ENCODE measurements at places on chromosomes 5 and 9.

- no peaks in the 10 kb centered on the region for H3K36me3 ChIP-seq
- H3K27me3 ChIP-seq = no peaks in the 10 kb centered on the region
- peaks cover 10% of the 10 kb centered on the region for H3K4me1 ChIP-seq
- H3K27ac ChIP-seq = no peak overlapping the region
Measured at GRCh38 chr5:75053304-75054133, 1.2 kb upstream of the GCNT4 start.

GRCh38 chr5:99122976-99123375 lies 194.2 kb upstream of the CHD1 start:
- no peaks in the 10 kb centered on the region for H3K27me3 ChIP-seq
- no peaks in the 10 kb centered on the region for H3K36me3 ChIP-seq
- H3K4me3 ChIP-seq = no peak overlapping the region
- H3K27ac ChIP-seq = no peak overlapping the region

DNA sequence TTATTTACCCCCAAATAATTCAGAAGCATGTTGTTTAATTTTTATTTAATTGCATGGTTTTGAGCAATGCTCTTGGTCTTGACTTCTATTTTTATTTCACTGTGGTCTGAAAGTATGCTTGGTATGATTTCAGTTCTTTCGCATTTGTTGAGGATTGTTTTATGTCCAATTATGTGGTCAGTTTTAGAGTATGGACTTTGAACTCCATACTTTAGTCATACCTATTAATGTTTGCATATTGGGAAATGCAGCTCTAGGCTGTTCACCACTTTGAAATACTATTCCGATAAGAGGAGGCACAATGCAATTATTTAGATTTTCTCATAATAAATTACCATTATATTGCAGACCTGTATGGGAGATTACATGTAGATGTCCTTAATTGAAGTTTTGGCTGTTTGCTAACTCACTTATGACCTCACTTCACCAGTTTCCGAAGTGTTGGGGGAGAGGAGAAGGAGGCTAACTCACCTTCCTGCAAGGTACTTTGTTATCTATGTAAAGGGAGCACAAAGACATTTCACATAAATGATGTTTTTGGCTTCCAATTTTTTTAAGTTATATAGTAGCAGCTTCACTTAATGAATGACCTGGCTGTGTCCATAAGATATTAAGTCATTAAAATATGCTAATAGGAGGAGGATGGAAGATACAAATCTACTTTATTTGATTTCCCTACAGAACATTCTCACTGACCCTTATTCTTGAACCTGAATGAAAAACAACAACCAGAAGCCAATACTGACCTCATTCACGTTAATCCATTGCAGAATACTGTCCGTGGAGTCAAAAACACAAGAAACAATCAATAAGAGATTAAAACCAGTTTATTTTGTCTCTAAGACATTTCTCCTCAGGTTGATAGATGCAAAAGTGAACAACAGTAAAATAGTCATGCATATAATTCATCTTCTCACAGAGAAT lies 970.3 kb upstream of the ARRDC3 start:
- no peak overlapping the region for H3K4me3 ChIP-seq
- no peak overlapping the region for H3K27ac ChIP-seq
- no peaks in the 10 kb centered on the region for H3K4me1 ChIP-seq
- no peaks in the 10 kb centered on the region for H3K27me3 ChIP-seq
- no peaks in the 10 kb centered on the region for H3K36me3 ChIP-seq

DNA sequence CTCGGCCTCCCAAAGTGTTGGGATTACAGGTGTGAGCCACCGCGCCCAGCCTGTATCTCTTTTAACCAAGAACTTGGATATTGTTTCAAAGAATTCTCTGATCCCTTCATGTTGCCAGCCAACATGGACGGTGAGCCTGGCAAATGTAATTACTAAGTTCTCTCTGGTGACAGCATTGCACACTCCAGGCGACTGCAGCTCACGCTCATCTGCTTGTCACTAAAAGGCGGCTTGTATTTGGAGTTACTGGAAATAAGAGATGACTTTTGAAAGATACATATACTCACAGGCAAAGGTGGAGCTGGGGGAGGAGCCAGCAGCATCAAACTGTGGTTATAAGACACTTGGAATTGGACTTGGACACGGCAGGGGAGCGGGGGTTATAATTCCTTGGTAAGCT lies 172.3 kb downstream of the SLIT3 start:
- H3K27me3 ChIP-seq = no peaks in the 10 kb centered on the region
- 0 out of 2 replicates have a peak, but pooled peaks cover 2% of the 10 kb centered on the region for H3K4me1 ChIP-seq
- DNase-seq = no peak
- H3K4me3 ChIP-seq = no peak overlapping the region

DNA sequence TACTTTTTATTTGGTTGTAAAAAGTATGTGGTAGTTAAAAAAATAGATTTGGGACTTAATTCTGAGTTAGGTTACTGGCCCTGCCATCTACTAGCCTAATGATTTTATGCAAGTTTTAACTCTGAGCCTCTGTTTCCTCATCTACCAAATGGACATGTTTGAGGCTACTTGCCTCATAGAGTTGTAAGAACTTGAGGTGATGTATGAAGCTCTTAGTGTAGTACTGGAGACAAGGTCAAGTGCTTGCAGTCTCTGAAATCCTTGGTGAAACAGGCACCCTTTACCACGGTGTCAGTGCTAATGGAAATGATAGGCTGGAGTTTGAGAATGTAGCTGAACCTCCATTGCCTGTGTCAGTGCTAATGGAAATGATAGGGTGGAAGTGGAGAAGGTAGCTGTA lies 15.3 kb downstream of the GPR107 start:
- H3K36me3 ChIP-seq = no peaks in the 10 kb centered on the region
- H3K27me3 ChIP-seq = no peaks in the 10 kb centered on the region
- H3K27ac ChIP-seq = no peak overlapping the region

DNA sequence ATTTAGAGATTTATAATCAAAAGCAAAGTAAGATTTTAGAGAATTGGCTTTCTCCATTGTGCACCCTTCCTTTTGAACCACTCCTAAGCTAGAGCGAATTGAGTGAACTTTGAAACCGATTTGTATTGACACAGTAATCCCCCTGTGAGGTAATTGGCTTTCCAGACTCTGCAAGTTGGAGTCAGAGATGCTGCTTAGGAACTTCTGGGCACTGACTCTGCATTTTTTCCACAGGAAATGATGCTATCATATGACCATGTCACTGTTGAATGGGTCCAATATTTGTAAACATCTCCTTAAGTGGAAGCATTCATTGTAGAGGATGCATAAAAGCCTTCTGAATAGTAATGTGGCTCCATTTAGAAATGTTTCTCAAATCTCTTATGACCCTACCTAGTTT lies 394.4 kb upstream of the ZNF608 start:
- H3K27ac ChIP-seq = no peak overlapping the region
- H3K4me3 ChIP-seq = no peak overlapping the region
- DNase-seq = no peak
- H3K27me3 ChIP-seq = no peaks in the 10 kb centered on the region

DNA sequence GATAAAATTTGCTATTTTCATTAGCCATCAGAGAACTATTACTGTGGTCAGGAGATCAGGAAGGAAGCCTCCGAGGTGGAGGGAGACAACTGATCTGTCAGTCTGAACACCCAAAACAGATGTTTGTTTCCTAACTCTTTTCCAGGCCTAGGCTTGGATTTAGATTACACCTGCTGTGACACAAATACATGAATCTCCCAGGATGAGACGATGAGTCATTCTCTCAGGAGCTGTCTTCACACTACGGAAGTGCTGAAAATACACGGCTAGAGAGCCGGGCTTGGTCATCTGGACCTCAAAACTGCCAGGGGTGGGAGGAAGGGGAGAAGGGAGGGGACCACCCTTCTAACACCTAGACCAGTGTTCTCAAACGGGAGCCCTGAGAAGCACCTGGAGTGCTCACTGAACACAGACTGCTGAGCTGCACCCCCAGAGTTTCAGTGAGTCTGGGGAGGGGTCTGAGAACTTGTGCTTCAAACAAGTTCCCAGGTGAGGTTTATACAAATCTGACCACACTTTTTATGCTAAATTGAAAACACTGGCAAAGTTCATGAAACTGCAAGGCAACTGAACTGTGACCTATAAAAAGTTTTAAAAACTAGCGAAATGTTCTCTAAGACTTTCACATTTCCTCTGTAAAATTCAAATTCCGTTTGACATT lies 80.3 kb upstream of the EQTN start:
- DNase-seq = no peak
- no peak overlapping the region for H3K4me3 ChIP-seq
- no peak overlapping the region for H3K27ac ChIP-seq
- no peaks in the 10 kb centered on the region for H3K36me3 ChIP-seq
- no peaks in the 10 kb centered on the region for H3K27me3 ChIP-seq

DNA sequence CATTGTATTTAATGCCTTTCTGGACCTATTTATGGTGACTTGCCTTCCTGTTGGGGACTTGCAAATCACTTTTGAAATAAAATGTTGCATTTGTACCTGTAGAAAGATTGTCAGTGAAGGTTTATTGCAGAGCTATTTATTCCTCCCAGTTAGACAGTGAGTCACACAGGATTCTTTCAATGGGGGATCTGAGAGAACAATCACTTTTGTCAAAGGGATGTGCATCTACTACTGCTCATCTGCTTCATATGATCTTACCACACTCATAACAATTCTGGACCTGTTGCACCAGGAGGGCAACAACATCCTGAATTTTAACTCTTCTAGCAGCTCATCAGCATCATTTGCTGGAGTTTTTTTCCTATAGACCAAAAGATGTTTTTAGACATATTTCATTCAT lies 66.8 kb downstream of the FBXL7 start:
- H3K4me3 ChIP-seq = no peak overlapping the region
- H3K27ac ChIP-seq = no peak overlapping the region
- DNase-seq = no peak
- H3K27me3 ChIP-seq = no peaks in the 10 kb centered on the region

- H3K27me3 ChIP-seq = no peaks in the 10 kb centered on the region
- no peak overlapping the region for H3K4me3 ChIP-seq
- no peaks in the 10 kb centered on the region for H3K4me1 ChIP-seq
- H3K36me3 ChIP-seq = peaks cover 34% of the 10 kb centered on the region
- no peak overlapping the region for H3K27ac ChIP-seq
- DNase-seq = no peak
Measured at GRCh38 chr9:92223758-92224157, 69.7 kb downstream of the IARS1 start.

DNA sequence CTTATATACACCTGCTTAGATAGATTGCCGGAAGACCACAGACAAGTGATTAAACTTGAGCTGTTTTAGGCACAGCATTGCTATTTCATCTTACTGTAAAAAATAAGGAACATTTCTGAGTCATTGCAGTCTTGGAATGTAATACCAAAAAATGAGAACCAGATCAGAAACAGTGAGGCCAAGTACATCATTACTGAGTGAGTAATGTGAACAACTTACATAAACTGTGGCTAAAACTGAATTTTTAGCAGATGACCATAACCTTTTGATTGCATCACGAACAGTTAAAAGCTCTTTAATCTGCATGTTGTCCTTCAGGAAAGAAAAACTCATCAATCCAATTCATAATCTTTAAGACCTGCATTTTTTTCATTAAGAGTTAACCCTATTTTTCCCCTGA lies 157.1 kb upstream of the FGF10 start:
- DNase-seq = no peak
- H3K27me3 ChIP-seq = no peaks in the 10 kb centered on the region
- no peaks in the 10 kb centered on the region for H3K4me1 ChIP-seq
- H3K36me3 ChIP-seq = no peaks in the 10 kb centered on the region
- H3K4me3 ChIP-seq = no peak overlapping the region
- no peak overlapping the region for H3K27ac ChIP-seq

DNA sequence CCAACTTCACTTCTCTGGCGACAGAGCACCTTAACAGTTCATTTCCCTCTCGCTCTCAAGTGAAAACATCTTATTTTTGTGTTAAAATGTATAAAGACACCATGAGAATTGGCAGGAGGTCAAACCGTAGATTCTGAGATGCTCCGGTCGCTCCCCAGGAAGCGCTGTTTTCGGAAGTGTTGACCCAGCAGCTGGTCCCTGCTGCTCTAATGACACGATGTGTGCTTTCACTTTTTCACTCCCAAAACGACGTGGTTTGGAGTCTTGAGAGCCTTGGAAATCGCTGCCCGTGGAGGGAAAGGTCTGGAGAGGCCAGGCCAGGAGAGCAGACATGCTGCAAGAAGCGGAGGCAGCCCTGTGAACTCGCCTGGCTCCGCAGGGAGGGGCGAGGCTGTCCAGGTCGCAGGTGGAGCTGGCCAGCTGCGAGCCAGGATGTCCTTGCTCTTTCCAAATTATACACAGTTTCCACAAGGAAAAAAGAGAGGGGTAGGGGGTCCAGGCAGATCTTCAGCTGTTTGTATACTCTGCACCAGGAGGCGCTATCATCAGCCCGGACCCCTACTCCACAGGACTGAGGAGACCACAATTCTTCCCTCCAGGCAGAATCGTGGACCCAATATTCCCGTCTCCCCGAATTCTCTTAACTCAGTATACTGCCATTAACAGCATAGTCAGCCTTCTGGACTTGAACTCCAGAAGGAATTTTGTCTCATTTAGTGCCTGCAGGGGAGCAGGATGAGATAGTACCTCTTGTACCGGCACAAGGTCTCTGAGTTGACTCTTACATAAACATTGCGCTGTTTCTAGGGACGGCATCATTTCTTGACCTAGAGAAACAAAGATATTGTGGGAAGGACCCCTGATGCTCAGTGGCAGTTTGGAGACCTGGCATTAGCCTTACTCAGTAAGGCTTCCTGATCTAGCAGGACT lies 248.6 kb upstream of the ANKRD55 start:
- no peak overlapping the region for H3K27ac ChIP-seq
- no peak for DNase-seq

DNA sequence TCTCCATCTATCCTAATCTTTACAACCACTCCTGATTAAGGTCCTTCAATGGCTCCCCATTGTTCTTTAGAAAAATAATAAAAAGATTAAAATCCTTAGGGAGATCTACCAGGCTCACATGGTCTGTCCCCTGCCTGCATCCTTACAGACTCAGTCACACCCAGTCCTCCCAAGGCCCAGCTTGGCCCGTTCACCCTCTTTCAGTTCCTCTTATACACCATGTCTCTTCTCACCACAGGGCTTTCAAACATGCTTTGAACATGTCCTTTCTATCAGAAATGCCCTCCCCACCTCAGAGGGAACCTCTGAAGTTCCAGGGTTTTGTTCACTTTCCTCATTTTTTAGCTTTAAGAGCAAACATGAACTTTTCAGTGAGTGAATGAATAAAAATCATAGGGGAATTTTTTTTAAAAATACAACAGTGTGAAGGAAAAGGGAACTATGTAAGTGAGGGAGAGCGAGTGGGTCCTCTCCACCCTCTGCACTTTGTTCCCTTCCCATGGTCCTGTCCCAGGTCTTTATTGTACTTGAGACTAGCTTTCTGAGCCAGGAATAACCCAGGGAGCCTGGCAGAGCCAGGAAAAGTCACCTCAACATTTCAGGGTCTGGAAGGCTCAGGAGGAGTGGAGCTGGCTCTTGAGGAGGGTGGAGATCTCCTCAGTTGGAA lies 55.3 kb downstream of the TRPC7 start:
- H3K27ac ChIP-seq = no peak overlapping the region
- no peak overlapping the region for H3K4me3 ChIP-seq
- no peak for DNase-seq
- H3K36me3 ChIP-seq = no peaks in the 10 kb centered on the region
- H3K27me3 ChIP-seq = no peaks in the 10 kb centered on the region
- no peaks in the 10 kb centered on the region for H3K4me1 ChIP-seq
